ENCODE measurements at places on chromosomes 3 and 15.

- DNase-seq, result no peak
Observed at GRCh38 chr3:170511371-170511770, 74.5 kb downstream of the SLC7A14 start.

DNA sequence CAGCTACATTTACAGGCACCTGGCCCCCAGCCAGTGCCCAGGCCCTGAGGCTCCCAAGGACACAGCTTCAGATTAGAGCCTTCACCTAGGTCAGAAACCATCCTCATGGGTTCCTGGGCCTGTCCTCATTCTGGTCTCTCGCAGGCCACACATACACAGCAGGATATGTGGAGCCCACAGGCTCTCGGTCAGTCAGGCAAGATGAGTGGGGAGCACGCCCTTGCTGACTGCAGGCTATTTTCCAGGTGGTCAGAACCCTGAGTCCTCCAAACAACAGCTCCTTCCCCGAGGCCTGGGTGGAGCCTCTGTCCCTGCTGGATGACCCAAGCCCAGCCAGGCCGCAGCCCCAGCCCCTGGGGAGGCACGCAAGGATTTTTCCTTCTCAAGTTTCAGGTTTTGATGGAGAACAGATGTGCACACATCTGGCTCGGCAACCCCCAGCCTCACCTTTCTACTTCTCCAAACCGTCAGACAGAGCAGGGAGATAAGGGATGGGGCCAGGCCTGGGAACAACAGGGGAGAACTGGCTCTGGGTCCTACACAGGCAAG is 1.6 kb downstream of the STRA6 start:
- DNase-seq, result peak; percentile 70

- no peak for DNase-seq
Observed at GRCh38 chr15:55277116-55277564, 12.5 kb downstream of the RAB27A start.

GRCh38 chr3:141540531-141540930 is 53.7 kb downstream of the RASA2 start:
- DNase-seq, result no peak

- no peak for DNase-seq
Observed at GRCh38 chr3:172449466-172450149, 1.4 kb upstream of the GHSR start.

- no peak for DNase-seq
Observed at GRCh38 chr3:70281663-70282062, 30.8 kb downstream of the MDFIC2 start.

GRCh38 chr15:89976246-89976600 is 24.9 kb upstream of the ZNF710 start:
- DNase-seq, result no peak

DNA sequence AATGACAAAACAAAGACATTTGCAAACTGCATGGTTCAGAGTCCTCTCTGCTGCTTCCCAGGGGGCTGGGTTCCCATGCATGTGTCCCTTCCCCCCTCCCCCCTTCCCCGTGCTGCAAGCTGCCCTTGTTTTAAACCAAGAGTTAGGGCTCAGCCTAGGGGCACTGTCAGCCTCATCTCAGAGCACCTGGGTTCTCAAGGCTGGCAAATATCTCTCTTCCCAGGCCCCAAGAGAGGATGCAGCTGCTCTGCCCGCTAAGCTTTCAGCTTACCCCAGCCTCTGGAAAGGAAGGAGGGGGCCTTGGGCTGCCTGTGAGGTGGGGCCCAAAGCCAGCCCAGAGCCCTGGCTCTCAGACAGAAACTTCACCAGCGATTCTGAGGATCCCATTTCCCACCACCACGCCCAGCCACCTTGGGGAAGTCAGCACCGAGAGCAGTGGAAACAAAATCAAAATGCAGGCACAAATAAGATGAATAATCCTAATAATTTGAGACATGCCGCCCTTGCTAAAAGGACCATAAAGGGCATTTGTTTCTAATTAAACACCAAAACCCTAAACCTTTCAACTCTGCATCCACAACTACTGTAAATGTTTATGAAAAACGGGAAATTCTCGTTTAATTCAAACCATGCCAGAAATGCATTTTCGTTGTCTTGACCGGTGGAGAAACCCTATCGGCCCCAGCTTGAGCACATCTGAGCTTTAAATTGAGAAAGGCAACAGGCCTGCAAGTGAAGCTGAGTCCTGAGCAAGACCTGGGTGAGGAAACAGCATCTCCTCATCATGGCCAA is 67.7 kb upstream of the WNT5A start:
- no peak for DNase-seq

GRCh38 chr3:4466741-4467521 is at the start of gene SUMF1:
TSS of gene SUMF1 (minus strand) at chr3:4467269. CDS start at chr3:4467245, 24 bp downstream.
- peak; percentile 87 for DNase-seq

- DNase-seq, result no peak
Observed at GRCh38 chr3:97257942-97258697, 443.7 kb downstream of the EPHA6 start.
